CD4-positive, alpha-beta T cell treated with Interleukin-2 at 100 ng/mL for 4 hours (primary cell): ENCODE measurements at places on chromosomes 4 and X.

DNA sequence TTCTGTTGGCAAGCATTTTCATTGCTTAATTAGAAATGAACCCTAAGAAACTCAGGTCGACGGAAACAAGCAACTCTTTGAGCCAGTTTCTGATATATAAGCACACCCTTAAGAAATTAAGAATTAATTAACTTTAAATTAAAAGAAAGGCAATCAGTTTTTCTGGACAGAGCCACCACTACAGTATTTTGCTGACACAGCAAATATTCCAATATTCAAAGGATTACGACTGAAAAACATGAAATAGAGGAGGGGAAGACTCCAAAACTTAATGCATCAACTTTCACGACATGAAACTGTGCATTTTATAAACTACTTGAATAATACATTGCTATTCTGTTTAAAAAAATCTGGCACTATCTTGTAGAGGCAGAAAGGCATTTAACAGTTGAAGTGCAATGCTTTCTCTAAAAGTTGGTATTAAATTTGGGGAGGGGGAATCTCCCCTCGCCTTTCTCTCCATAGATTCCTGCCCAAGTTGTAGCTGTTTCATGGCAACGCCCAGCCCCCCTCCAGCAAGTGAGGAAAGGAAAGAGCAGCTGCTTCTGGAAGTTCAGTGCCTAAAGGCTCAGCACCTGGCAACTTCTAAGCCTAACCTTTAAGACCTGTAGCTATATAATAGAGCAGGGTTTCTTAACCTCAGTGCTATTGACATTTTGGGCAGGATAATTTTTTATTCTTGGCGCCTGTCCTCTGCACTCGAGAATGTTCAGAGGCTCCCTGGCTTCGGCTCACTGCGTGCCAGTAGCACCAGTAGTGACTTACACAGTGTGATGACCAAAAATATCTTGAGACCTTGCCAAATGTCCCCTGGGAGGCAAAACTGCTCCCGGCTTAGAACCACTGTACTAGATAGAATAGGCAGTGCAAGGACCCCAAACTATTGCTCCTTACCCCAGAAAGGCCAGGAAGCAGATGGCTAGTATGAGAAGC lies 6.7 kb upstream of the ZCCHC18 start:
- no peak for DNase-seq

GRCh38 chrX:123361371-123361770 lies 177.3 kb downstream of the GRIA3 start:
- DNase-seq = no peak

- DNase-seq = no peak
Measured at GRCh38 chr4:184784628-184785257, 41.0 kb downstream of the ACSL1 start.

GRCh38 chr4:152154433-152154832 lies 381.5 kb downstream of the FBXW7 start:
- DNase-seq = no peak

GRCh38 chr4:186775902-186776301 lies 52.2 kb upstream of the FAT1 start:
- no peak for DNase-seq

DNA sequence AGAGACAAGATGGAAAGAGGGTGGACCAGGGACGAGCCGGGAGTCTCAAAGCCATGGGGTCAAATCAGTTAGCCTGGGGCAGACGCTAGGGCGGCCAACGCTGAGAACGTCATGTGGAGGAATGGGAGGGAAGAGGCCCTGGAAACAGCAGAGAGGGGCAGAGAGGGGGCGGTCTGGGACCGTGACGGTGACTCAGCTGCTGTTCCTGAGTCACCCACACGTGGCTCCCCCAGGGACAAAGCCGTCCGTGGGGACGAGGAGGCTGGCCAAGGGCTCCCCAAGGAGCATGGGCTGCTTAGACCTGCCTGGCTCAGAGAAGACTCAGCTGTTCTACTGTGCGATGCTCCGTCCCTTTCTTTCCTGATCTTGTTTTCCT lies 108.4 kb upstream of the LRPAP1 start:
- no peak for DNase-seq

GRCh38 chrX:52979568-52979967 lies 21.2 kb upstream of the FAM156A start:
- DNase-seq = no peak

DNA sequence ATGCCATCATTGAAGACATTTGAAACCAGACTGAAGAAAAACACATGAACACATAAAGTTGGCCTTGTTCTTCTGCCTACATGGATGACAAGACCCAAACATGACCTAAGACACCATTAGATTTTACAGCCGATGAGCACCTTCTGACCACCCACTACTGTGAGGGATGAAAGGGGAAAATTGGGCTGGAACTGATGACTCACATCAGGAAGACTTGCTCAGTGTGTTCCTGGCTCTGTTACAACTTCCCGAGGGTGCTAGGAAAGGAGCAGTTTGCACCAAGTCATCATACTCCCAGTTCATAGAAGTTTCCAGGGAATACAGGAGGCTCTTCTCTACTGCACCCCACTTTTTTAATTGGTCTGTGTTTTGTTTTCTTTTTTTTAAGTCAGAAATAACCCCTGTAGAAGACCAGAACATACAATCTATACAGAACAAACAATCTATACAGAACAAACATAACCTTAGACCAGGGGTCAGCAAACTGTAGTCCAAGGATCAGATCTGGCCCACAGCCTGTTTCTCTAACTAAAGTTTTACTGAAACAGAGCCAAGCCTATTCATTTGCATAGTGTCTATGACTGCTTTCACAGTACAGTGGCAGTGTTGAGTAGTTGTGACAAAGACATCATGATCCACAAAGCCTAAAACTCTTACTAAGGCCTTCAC lies 25.3 kb downstream of the BTC start:
- no peak for DNase-seq

GRCh38 chrX:119118780-119119395 lies 8.7 kb downstream of the KIAA1210 start:
- peak; percentile 43 for DNase-seq

DNA sequence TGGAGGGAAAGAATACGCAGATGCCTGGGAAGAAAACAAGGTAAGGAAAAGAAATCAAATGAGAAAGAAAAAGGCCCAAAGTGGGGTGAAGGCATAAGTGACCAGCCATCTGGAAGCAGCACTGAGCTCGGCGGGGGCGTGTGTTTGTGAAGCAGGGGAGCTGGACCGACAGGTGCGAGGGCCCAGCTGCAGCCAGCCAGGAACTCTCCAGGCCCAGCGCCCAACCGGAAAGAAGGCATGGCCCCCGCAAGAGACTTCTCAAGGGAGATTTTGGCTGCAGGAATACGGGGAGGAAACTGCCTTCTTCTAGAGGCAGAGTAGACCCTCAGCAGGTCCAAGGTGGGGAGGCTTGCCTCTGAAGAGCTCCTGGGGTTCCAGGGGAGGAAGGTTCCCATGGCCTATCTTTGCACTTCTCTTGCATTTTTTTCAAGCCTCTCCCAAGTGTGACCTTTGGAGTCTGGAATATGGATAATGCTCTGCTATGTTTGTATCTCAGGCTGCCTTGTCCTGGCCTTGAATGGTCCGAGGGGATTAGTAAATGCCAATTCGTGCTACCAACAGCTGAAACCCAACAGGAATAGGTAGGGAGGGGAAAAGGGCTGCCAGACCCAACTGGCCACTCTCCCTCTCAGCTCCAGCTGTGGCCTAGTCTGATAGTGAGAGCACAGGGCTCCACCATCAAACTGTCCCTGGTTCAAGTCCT lies 10.8 kb upstream of the CITED1 start:
- no peak for DNase-seq

- no peak for DNase-seq
Measured at GRCh38 chrX:38678821-38679220, 117.5 kb downstream of the TSPAN7 start.

GRCh38 chr4:153649572-153649991 lies 34.5 kb upstream of the TLR2 start:
- DNase-seq = no peak

GRCh38 chr4:4481399-4481994 lies 60.4 kb downstream of the STX18 start:
- no peak for DNase-seq

DNA sequence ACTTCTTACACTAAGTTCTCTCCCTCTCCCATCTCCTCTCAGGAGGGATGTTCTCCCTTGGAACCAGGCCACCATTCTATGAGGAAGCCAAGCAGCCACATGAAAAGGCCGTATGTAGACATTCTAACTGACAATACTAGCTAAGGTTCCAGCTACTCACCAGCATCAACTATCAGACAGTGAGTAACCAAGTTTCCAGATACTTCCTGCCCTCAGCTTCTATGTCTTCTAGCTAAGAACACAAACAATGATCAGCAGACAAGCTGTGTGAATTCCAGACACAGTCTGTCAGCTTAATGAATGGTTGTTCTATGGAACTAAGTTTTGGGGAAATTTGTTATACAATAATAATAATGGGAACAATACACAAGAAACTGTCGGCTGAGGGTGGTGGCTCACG lies 50.8 kb downstream of the SMIM14 start:
- no peak for DNase-seq

GRCh38 chr4:86306816-86307215 lies 53.0 kb downstream of the MAPK10 start:
- no peak for DNase-seq

- DNase-seq = no peak
Measured at GRCh38 chr4:156442912-156443311, 489.2 kb upstream of the CTSO start.

DNA sequence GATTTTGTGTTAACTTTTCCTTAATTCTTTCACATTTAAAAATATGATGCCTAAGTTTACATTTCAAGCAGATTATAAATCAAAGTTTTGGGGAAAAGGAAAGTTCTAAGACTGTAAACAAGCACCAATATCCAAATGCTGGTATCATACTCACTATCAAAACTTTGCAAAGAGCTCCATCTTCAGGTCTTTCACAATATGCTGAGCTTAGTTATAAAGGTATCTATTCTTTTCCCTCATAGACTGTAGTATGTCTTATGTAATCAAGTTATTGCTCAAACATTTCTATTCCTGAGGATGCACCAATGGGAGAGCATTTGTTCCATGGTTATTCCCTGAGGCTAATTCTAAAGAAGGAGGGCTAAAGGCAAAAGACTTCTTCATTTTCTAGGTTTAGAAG lies 207.9 kb upstream of the FAM241A start:
- DNase-seq = no peak

DNA sequence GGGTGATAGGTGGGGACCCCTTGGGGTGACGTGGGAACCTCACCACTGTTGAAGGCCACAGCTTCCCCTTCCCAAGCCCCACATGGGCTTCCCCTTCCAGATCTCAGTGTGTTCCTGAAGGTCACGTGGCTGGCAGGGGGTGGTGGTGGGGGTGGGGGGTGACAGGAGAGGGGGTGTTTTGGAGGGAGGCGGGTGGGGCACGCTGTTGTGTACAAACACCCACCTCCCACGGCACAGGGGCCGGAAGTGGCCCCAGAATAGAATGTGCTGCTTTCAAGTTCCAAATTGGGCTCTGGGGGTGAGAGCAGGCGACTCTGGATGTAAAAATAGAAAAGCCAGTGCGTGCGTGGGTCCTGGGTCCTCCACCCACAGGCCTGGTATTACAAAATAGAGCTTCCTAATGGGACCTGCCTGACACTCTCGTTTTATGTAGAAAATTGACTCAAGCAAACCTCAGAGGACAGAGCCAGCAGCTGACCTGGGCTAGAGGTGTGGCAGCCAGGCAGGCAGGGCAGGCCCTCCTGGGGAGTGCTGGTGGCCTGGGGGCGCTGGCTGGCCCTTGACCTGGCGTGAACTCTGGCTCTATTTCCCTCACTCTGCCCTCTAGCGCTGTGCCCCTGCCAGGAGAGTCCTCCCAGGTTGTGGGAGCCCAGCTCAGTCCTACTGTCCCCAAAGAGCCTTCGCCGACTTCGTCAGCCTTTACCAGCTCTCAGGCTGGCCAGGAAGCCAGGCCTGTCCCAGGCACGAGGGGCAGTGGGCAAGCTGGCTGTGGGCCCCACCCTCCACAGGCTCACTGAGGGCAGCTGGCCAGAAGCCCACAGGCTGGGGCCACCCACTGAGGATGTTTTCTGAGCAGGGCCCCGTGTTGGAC lies 5.4 kb upstream of the SH3BP2 start:
- DNase-seq = peak; percentile 46

DNA sequence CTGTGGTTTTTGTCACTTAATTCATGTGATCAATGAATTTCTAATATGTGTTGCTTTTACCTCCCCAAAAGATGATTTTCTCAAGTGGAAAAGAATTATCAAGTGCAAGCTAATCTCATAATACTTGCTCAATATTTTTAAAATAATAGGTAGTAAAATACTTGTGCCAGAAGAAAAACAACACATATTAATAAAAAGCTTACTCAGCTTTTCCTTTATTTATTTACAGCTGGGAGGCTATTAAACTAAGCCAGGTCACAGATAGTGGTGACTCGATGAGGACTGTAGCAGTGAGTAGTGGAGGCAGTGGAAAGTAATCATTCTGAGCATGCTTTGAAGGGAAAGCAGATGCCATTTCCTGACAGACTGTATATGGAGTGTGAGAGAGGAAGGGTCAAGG lies 96.1 kb downstream of the PRDM5 start:
- DNase-seq = no peak

DNA sequence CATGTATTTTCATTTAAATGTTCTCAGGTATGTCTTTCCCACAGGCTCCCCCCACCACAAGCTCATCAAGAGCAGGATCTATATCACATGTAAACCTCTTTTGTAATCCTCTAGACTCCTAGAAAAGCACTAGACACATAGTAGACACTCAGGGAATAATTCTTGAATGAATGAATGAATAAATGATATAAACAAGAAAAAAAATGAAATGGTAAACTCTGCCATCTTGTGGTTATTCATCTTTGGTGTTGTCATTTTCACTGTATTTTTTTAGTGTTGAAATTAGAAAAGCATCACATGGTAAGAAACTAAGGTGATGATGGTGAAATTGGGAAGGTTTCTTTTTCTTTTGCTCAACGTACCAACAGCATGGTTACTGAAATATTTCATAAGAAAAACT lies 34.2 kb upstream of the C1GALT1C1 start:
- peak; percentile 1 for DNase-seq

DNA sequence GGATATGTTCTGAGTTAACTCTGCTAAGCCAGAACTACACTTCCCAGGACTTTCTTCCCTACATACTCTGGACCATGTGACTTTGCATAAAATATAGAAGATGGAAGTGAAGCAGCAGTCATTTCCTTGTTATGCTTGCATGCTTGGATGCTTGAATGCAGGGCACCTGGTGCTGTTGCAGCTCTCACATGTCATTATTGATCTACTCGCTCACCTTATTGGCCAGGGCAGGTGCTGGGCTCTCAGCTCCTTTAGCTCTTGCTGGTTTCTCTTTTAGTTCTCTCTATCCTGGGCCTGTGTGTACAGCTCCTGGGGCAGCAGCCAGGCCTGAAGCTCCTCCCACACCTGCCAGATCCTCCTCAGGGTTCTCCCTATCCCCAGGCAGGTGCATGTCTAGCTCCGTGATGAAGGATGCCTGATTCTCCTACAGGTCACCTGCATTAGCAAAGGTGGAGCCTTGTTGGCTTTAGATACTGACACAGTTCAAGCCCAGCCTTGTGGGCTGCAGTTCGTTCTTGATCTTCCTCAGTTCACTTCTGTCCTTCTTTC lies 53.3 kb downstream of the MED28 start:
- no peak for DNase-seq

DNA sequence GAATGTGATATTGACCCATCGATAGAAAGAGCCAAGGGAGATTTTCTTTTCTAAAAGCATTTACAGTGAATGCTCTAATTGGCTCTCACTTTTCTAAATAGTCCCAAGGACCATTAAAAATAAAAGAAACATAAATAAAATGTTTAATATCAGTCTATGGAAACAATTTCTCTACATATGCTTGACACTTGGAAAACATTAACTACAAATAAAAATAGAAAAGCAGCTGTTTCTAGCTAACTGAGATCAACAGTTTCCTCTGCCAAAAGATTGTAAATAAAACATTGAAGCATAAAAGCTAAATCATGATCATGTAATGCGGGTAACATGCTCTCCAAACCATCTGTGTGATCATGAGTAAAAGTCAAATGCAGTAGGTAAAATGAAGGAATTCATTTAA lies 49.7 kb downstream of the CORIN start:
- DNase-seq = no peak
